Left ventricle myocardium inferior (tissue), 1 donor: ENCODE measurements at places on chromosomes 11 and 22. TPM values are rescaled to one million over a fixed set of nuclear protein-coding genes. Genes with fewer than 3 reads are reported as not detected.

DNA sequence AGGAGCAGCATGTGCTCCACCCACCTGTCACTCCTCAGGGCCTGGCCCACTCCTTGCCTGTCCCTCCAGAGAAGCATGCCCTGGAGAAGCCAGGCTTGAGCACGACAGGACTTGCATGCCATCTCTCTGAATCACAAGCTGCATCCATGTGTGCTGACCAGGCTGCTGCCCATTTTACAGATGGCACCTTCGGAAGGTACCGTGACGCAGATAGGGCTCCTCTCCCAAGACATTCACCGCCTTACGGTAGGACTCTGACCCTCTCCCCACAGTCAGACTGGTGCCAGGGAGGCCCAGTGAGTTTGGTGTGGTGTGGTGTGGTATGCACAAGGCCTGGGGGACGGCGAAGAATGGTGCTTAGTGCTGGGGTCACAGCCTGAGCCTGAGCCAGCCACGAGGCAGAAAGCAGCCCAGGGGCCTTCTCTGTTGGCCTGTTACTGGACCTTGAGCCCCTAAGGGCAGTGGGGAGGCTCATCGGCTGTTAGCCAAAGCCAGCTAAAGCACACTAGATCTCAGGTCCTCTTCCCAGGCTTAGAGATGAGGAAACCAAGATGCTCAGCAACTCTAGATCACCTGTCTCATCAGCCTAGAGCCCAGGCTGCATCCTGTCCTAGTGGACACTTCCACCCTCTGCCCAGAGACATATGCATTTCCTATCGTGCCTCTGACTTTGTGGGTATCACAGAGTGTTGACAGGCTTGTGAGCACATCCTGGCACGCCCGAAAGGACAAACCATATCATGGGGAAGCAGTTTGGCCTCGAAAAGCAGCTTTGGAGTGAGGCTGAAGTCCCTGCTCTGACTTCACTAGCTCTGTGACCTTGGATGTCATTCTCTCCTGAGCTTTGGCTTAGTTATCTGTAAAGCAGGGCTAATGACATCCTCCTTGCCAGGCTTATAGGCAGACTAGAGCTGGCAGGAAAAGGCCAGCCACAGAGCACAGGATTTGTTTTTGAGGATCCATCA, 17.8 kb downstream of the CYB5R2 start:
- no peak overlapping the region for H3K4me3 ChIP-seq
- peaks cover 24% of the 10 kb centered on the region for H3K4me1 ChIP-seq
- no peak for DNase-seq
- peaks cover 45% of the 10 kb centered on the region for H3K36me3 ChIP-seq

The SLC1A2 gene
- total RNA-seq: 8.4 TPM

DNA sequence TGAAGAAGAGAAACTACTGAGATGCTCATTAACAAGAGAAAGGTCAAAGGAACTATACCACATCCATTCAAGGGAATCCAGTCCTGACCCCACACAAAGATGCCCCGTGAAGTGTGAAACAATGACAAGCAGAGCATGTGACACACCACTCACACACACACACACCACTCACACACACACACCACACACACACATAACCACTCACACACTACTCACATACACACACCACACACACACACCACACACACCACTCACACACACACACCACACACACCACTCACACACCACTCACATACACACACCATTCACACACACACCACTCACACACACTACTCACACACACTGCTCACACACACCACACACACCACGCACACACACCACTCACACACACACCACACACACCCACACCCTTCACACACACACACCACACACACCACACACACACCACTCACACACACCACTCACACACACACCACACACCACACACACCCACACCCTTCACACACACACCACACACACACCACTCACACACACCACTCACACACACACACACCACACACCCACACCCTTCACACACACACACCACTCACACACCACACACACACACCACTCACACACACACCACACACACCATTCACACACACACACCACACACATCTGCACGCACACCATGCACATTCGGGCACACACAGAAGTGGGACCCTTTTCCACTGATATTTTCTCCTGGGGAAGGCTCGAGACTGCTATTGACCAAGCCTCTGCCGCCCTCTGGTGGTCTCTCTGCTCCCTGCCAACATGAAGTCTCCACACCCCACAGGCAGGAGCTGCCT, 32.0 kb upstream of the COMT start:
- no peak overlapping the region for H3K4me3 ChIP-seq
- no peak overlapping the region for H3K27ac ChIP-seq
- DNase-seq: peak; percentile 85
- peaks cover 48% of the 10 kb centered on the region for H3K36me3 ChIP-seq
- H3K4me1 ChIP-seq: no peaks in the 10 kb centered on the region

The CEND1 gene
- total RNA-seq: not detected

DNA sequence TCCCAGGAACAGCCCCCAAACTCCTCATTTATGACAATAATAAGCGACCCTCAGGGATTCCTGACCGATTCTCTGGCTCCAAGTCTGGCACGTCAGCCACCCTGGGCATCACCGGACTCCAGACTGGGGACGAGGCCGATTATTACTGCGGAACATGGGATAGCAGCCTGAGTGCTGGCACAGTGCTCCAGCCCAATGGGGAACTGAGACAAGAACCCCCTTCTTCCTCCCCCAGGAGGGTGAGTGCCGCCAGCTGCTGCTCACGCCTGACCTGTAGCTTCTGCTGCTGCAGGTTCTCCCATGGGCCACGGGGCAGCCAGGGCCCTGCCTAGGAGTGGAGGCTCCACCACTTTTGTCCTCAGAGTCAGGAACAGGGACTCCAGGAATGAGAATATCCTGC, 78.2 kb downstream of the VPREB1 start:
- no peak overlapping the region for H3K4me3 ChIP-seq
- H3K27ac ChIP-seq: no peak overlapping the region
- no peaks in the 10 kb centered on the region for H3K4me1 ChIP-seq
- no peak for DNase-seq
- H3K27me3 ChIP-seq: no peaks in the 10 kb centered on the region

The OR51B2 gene
- not detected for total RNA-seq

DNA sequence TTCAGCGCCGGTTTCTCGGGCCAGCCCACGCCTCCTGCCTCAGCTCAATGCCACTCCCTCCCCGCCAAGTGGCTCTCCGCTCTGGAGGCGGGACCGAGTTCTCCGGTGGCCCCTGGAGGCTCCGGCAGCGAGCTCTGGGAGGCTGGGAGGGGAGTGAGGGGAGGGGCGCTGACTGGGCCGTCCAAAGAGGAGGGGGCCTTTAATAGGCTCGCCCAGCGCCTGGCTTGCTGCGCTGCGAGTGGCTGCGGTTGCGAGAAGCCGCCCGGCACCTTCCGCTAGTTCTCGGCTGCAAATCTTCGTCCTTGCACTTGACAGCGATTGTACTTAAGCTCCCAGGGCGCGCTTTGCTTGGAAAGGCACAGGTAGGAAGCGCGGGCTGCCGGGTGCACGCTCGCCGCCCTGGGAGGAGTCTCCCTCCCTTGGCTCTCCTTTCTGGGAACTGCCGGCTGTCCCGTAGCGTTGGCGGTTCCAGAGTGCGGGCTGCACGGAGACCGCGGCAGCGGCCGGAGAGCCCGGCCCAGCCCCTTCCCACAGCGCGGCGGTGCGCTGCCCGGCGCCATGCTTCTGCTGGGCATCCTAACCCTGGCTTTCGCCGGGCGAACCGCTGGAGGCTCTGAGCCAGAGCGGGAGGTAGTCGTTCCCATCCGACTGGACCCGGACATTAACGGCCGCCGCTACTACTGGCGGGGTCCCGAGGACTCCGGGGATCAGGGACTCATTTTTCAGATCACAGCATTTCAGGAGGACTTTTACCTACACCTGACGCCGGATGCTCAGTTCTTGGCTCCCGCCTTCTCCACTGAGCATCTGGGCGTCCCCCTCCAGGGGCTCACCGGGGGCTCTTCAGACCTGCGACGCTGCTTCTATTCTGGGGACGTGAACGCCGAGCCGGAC, at the start of gene ADAMTS15:
ADAMTS15 (plus strand) TSS at position 230 of the 894 bp plus-strand sequence; CDS start at position 559, 329 bp downstream.
- H3K4me3 ChIP-seq: peak within 1 kb of the TSS; percentile 91
- peaks cover 58% of the 10 kb centered on the region for H3K4me1 ChIP-seq
- H3K36me3 ChIP-seq: no peaks in the 10 kb centered on the region
- H3K27ac ChIP-seq: peak within 1 kb of the TSS; percentile 93

The LDHAL6A gene
- not detected for total RNA-seq

The MOGAT2 gene
- total RNA-seq: not detected

GRCh38 chr11:118102721-118103261, 16.0 kb upstream of the SMIM35 start:
- H3K4me1 ChIP-seq: peaks cover 20% of the 10 kb centered on the region
- no peaks in the 10 kb centered on the region for H3K27me3 ChIP-seq
- H3K36me3 ChIP-seq: no peaks in the 10 kb centered on the region
- H3K27ac ChIP-seq: no peak overlapping the region

The LINC01488 gene
- 0.38 TPM for total RNA-seq

DNA sequence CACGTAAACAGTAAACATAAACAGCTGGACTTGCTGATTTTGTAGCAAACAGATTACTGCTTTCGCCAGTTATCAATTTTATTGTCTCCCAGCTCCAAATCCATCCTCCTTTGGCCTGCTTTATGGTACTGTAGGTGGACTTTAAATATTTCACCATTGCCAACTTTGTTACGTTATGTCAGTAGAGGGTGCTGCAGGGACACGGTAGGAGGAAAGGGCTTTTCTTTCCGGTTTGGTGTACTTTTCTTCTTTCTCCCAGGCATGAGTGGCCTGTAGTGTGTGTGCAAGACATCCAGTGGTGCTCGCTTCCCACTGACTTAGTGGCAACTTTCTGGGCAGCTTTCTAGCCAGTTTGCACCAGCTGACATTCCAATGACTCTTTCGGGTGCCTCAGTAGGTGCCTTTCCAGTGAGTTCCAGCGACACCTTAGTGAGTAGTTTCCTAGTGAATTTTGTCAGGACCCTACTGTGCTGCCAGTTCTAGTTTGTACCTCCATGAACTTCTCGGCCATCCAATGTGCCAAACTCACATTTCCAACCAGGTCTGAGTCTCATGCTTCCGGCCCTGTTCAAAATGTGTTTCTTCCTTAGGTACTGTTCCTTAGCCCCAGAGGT, 267.6 kb upstream of the TENM4 start:
- H3K27me3 ChIP-seq: no peaks in the 10 kb centered on the region
- H3K36me3 ChIP-seq: no peaks in the 10 kb centered on the region
- no peak for DNase-seq
- H3K27ac ChIP-seq: no peak overlapping the region
- no peak overlapping the region for H3K4me3 ChIP-seq

DNA sequence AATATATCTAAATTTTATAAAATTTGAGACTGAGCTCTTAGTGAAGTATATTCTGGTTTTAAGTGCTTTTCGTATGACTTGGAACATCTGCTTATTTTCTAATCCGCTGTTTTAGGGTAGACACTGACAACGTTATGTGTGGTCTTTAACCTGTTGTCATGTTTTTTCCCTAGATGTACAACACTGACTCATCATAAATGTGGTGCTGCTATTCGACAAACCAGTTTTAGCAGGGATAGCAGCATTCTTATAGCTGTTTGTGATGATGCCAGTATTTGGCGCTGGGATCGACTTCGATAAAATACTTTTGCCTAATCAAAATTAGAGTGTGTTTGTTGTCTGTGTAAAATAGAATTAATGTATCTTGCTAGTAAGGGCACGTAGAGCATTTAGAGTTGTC, 23.8 kb upstream of the HIKESHI start:
- no peak overlapping the region for H3K27ac ChIP-seq
- H3K27me3 ChIP-seq: no peaks in the 10 kb centered on the region
- DNase-seq: no peak

DNA sequence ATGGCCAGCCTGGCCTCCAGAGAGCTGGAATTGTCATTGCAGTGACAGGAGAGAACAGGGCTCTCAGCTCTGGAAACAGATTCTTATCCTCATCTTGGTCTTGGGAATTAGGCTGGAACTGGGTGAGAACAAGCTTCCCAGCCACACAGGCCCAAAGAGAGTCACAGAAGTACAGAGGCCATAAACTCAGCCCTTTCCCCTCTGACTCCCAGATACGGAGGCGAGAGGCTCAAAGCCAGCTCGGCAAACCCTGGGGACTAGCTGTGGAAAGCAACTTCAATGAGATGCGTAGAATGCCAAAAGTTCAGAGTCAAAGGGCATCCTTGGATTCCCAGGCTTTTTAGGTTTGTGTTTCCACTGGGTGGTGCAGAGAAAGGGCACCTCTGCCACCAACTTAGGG, 14.3 kb upstream of the ABCC8 start:
- no peaks in the 10 kb centered on the region for H3K36me3 ChIP-seq
- H3K27me3 ChIP-seq: peaks cover 63% of the 10 kb centered on the region
- H3K4me1 ChIP-seq: no peaks in the 10 kb centered on the region

DNA sequence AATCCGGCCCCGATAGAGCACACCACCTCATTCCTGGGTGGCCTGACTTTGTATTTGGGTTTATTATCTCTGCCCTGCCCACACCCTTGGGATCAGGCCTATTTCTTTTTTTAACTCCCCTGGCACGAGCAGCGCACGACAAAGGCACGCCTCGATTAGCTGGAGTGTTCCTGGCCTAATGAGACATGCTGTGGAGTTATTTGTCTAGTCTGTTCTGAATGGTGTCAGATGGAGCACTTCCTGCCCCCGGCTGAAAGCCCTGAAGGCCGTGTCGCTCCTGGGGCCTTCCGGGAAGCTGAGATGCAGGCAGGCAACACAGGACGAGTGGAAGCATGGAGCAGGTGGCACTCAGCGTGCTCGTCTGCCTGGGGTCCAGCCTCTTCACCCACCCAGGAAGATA, 47.1 kb downstream of the LARGE1 start:
- H3K4me1 ChIP-seq: peaks cover 87% of the 10 kb centered on the region
- peak overlapping the region; percentile 89 for H3K27ac ChIP-seq
- DNase-seq: peak; percentile 53
- no peaks in the 10 kb centered on the region for H3K36me3 ChIP-seq
- peak overlapping the region; percentile 50 for H3K4me3 ChIP-seq

DNA sequence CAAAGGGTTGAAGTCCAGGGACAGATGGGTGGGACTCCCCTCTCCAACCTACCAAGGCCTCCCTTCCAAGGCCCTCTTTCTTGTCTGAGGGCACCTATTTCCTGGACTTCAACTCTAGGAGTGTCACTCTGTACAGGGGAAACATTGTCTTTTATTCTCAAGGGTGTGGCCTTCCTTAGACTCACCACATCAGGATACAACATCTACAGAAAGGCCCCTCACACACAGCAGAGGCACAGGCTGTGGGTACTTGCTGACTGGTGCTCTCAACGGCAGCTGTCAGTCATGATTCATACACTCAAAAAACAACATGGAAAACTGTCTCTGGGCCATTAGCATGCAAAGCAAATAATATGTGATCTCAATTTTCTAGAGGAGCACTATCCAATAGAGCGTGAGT, 78.0 kb downstream of the RCN1 start:
- no peak for DNase-seq
- H3K27ac ChIP-seq: no peak overlapping the region
- H3K4me3 ChIP-seq: no peak overlapping the region
- H3K27me3 ChIP-seq: peaks cover 23% of the 10 kb centered on the region

GRCh38 chr22:27331526-27332281, 469.9 kb downstream of the MN1 start:
- H3K4me1 ChIP-seq: no peaks in the 10 kb centered on the region
- peaks cover 91% of the 10 kb centered on the region for H3K27me3 ChIP-seq
- no peaks in the 10 kb centered on the region for H3K36me3 ChIP-seq
- no peak overlapping the region for H3K4me3 ChIP-seq
- no peak overlapping the region for H3K27ac ChIP-seq

- H3K4me1 ChIP-seq: peaks cover 16% of the 10 kb centered on the region
- no peaks in the 10 kb centered on the region for H3K36me3 ChIP-seq
- H3K27me3 ChIP-seq: peaks cover 31% of the 10 kb centered on the region
- peak within 1 kb of the TSS; percentile 68 for H3K27ac ChIP-seq
These were observed at the start of gene POU2AF3 for GRCh38 chr11:111298413-111299100. TSS of gene POU2AF3 (plus strand) at chr11:111298546. CDS start at chr11:111298582, 36 bp downstream.

The TMEM151A gene
- total RNA-seq: not detected
